ENCODE measurements at places on chromosomes 11 and 22.
A peak's percentile ranks its signal among the peaks of the same experiment; 100 is the strongest.

DNA sequence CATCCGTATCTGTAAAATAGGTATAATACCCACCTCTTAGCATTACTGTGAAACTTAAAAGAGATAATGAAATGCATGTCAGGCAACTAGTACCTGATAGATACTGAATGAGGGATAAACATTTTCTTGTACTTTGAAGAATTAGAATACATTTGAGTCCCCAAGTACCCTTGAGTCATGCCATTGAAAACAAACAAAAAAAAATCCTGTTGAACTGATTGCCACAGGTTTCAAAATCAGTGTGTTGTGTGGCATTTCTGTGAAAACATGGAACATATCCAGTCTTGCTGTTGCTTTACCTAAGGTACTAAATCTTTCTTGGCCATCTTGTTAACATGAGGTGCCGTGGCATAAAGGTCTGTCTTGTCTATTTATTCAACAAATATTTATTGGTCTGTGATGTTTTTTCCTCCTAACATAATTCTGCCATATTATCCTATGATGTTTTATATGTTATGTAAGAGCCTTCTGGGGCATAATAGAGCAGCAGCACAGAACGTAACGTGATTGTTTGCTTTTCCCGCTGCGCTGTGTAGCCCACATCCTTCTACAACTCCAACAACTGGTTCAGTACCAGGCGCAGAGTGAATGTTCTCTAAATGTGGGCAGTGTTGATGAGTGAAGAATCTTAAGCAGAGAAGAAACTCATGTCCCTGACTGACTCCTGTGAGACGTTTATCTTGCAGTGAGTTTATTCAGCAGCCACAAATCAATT, 79.3 kb upstream of the RAB1B start:
- no peak for DNase-seq

DNA sequence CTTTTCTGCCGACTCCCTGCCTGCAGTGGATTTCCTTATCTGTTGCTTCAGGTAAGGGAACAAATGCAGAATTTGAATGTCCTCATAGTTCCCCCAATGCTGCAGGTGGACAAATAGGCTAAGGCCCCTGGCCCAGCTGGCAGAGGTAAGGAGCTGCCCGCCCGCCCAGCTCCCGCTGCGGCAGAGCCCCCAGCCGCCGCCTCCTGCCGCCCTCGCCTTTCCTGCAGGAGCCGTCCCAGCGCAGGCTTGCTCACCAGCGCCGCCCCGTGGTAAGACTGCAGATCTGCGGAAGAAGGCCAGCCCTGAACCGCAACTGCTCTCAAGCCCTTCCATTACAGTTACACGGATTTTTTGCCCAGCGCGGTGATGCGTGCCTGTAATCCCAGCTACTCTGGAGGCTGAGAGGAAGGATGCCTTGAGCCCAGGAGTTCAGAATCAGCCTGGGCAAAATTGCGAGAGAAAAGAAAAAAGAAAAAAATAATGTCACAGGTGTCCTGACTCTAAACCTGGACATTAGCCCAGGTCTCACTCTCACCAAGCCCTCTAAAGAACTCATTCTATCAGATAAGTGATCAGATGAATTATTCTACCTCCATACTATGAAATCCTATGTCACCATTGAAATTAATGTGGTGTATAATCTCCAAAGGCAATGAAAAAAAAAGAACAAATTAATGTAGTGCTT, 51.2 kb upstream of the EMID1 start:
- peak; percentile 16 for DNase-seq

- no peak for DNase-seq
These were observed 108.0 kb upstream of the CADM1 start for GRCh38 chr11:115612046-115612730.

- no peak for DNase-seq
These were observed 33.5 kb upstream of the TOLLIP start for GRCh38 chr11:1342946-1343345.

GRCh38 chr11:116211147-116211546, 561.6 kb downstream of the BUD13 start:
- no peak for DNase-seq

GRCh38 chr22:29744902-29745301, 21.9 kb downstream of the ZMAT5 start:
- peak; percentile 61 for DNase-seq

- DNase-seq, result no peak
These were observed 16.5 kb downstream of the ATP6V1E1 start for GRCh38 chr22:17612057-17612456.

- no peak for DNase-seq
These were observed 72.3 kb downstream of the PPP6R3 start for GRCh38 chr11:68532727-68533369.

DNA sequence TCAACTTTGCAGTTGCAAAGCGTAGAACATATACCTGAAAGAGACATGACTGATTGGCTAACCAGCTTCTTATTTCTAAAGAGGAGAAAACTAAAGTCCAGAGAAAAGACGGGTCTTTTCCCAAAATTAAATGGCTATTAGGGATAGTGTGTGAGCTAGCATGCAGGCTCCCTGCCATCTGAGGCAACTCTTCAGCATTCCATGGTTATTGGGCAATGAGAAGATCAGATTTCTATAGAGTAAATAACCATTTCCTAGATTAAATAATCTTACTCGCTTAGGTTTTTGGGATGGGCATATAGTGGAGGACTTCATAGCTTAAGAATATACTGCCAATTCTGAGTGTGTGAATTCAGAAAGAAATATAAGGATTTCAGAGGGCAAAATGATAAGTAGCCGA, 95.0 kb downstream of the PDHX start:
- DNase-seq, result no peak

- DNase-seq, result no peak
These were observed 2.6 kb downstream of the TMPRSS4 start for GRCh38 chr11:118079491-118079890.

DNA sequence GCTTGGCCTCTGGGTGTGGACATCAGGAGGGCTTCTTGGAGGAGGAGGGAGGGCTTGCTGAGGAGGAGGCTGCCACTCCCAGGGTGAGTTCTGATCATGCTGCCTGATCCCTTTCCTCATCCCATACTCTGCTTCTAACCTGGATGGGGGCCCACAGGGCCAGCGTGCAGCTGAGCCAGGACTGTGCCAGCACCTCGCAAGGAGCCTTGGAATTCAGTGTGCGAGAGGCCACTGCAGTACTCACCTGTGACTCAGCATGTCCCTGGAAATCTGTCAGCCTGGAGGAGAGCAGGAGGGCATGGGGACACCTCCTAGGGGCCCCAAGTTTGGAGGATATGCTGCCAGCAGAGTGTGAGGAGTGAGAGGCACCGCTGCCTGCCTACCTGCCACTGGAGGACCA, 4.2 kb upstream of the GAB4 start:
- no peak for DNase-seq

DNA sequence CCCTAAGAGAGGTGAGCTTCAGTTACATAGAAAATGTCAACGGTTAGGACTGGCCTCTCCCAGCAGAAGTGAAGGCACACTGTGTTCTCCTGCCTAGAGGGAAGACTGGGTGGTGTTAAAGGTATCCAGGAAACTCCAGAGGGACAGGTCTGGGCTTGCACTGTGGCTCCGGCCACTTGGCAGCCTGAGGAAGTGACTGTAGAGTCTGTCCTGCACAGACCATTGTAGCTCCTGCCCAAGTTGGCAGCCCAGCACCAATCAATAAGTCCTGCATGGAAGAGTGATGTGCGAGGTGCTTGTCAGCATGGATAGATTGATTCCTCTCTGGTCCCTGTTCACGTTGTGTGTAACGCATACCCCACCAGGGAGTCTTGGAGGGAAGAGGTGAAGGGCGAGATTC, 284.8 kb downstream of the TENM4 start:
- DNase-seq, result no peak

DNA sequence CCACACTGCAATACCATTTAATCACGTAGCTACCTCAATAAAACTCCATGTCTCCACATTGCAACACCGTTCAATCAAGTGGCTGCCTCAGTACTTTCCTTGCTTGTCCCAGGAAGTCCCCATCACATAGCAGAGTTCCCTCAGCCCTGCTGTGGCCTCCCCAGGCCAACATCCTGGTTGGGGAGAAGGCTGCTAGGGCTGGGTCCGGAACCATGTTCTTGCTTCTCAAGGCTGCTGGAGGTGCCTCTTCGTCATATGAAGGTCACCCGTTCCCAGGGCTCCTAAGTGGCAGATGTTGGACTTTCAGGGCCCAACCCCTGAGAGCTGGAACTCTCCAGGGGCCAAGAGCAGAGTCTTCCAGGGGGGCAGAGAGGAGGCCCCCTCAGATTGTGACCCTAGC, 3.3 kb downstream of the ART5 start:
- no peak for DNase-seq

GRCh38 chr11:26087120-26087935, 244.6 kb upstream of the ANO3 start:
- DNase-seq, result no peak

- no peak for DNase-seq
These were observed 75.2 kb downstream of the ISX start for GRCh38 chr22:35140879-35141745.

DNA sequence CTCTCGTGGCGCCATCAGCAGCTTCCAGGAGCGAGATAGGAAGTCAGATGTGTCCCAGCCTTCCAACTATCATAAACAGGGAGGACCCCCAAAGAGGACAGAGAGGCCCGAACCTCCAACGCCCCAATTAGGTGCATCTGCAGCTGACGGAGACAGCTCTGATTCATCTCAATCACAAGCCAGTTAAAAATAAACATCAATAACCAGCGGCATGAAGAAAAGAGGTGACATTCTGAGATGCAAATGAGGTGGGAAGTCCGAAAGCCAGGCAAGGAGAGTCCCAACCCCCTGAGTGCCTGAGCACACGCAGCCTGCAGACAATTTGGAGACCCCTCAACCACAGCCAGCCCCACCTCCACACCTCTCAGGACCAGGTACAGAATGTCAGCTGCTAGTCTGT, 28.1 kb upstream of the IGSF9B start:
- DNase-seq, result no peak

- no peak for DNase-seq
These were observed 114.0 kb downstream of the ABTB2 start for GRCh38 chr11:34243600-34244464.

DNA sequence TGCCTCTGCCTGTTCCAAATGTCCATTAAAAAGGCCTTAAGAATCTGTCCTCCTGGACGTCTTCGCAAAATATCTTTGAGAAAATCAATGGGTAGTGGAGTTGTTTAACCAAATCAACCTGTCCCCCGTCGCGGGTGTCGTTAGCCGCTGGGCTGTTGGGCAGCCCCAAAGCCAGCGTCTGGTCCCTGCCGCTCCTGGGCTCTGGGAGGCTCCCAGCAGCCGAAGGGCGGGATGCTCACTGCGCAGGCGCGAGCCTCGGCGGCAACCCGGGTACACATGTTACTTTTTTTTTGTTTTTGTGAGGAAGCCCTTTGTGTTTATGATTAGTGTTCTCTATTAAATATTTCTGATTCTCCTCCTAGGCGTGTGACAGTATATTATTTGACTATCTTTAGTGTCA, 12.6 kb downstream of the MMP10 start:
- no peak for DNase-seq

- DNase-seq, result peak; percentile 84
These were observed 44.2 kb downstream of the SYTL2 start for GRCh38 chr11:85766721-85767161.

GRCh38 chr11:35632301-35632700, 14.0 kb downstream of the FJX1 start:
- peak; percentile 47 for DNase-seq

DNA sequence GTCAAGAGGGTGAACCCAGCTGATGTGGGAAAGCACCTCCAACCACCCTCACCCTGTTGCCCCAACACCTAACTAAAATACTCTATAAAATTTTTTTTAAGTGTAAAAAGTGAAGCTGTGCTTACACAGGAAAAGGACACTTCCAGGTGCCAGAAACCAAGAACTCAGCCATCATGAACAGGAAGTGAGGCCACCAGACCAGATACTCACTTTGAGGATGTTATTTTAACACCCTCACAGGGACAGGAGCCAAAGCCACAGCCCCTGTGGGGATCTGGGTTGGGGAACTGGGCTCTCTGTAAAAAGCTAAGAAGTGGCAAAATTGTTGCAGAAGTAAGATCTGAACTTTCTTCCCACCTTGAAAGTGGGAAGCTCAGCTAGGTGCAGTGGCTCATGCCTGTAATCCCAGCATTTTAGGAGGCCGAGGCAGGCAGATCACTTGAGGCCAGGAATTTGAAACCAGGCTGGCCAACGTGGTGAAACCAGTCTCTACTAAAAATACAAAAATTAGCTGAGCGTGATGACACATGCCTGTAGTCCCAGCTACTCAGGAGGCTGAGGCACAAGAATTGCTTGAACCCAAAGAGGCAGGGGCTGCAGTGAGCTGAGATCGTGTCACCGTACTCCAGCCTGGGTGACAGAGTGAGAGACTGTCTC, 3.8 kb downstream of the RSPH14 start:
- DNase-seq, result no peak

GRCh38 chr22:21009638-21010425, 5.1 kb upstream of the P2RX6 start:
- no peak for DNase-seq

GRCh38 chr22:40654522-40655167, 18.1 kb upstream of the MRTFA start:
- DNase-seq, result peak; percentile 55

GRCh38 chr11:109795234-109795633, 298.0 kb upstream of the ZC3H12C start:
- DNase-seq, result no peak

- no peak for DNase-seq
These were observed 35.9 kb upstream of the MYEOV start for GRCh38 chr11:69257838-69258658.

DNA sequence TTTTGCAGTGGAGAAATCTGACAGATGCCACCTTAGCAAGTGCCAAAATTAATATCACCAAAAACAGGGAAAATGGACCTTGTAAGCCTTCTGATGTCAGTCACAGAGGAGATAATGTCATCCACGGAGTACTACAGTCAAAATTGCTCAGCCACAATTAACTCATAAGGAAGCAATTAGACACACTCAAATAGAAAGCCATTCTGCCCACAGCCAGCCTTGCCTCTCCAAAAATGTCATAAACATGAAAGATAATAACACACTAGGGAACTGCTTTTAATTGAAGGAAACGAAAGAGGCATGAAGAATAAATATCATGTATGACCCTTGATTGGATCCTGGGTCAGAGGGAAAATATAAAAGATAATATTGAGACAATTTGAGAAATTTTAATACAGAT, 505.6 kb upstream of the API5 start:
- no peak for DNase-seq

DNA sequence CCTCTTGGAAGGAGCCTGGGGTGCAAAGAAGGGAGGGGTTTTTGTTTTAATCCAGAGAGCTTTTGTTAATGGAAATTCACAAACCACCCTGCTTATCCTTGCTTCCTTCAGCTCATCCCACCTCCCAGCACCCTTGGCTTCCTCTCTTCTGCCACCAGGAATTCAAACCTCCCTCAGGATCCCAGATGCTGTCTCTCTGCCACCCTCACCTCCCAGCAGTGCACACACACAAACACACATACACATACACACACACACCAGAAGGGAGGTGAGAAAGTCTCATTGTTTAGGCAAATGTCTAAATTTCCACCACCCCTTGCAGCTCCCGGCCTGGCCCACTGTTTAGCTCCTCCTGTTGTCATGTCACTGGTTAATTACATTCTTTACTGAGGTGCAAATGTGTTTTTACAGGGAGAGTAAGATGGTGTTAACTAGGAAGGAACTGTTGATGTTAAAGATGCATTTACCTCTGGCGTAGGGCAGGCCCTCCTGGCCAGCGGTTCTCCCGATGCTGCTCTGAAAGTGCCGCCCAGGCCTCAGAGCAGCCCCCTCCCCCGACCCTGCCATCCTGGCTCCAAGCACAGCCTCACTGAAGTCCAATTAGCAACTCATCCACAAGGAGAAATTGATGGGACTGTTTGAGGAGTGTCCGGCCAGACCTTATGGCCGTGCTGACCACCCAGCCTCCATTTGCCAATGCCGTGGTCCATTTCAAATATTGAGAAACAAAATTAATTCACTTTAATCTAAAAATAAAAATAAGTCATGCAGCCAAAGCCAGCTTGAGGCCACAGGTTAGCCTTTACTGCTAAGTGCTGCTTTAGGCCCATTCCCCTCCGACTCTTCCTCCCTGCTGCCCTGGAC, 165.4 kb downstream of the FEZ1 start:
- no peak for DNase-seq
